ENCODE measurements at places on chromosomes 1 and 21.

DNA sequence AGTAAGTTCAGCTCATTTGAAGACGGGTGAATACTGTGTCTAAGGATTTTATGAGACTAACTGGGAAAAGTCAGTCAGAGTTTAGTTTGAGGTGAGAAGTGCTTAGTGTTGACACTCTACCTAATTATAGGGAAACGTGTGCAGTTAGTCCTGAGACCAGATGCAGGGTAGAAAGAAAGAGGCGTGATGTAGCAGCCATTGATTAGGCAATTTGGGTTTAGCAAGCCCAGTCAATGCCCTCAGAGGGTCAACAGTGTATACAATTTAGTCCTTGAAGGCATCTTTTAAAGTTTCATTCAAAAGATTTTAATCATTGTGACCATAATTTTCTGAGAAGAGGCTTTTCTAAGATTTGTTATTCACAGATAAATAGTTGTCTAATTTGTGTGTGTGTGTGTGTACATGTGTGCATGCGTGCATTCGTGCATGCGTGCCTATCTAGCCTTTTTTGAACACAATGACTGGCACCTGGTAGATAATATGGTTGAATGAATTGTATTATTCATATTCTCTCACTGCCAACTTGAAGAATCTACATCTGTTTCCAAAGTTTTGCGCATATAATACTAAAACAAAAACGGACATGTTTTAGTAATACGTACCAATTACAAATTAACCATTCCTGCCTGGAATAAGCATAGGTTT lies 332.9 kb downstream of the SRGAP2C start:
- DNase-seq, result no peak

- no peak for DNase-seq
These were observed 61.5 kb upstream of the TTC34 start for GRCh38 chr1:2862814-2863647.

GRCh38 chr1:169107603-169108208 lies 1.2 kb downstream of the ATP1B1 start:
- DNase-seq, result no peak

GRCh38 chr1:238252033-238252802 lies 361.5 kb upstream of the ZP4 start:
- DNase-seq, result peak; percentile 45

DNA sequence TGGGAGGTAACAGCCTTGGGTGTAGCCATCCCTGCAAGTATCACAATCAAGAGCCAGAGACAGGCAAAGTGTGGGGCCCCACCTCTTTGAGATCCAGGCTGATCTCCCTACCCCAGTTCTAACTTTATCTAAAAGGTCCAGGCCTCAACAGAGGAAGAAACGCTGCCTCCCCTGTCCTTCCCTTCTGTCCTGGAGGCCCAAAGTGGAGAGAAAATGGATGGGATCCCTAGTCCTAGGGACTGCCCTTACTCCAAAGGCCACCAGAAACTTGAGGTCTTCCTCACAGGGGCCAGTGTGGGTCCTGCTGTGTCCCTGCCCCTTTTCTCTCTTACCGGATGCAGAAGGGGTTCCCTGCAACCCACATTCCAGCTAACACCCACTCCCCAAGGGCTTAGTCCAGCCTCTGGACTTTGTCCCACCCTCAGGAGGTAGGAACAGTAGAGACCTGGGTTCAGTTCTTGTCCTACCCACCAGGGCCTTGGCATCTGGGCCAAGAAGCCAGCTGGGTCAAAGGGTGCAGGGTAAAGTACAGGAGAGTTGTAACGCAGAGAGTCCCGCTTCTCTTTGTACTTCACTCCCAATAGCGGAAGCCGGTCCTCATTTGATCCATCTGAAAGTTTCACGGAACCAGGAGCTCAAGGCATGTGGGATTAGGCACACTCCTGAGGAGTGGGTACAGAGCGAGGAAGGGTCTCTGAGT lies 1.9 kb downstream of the HDGF start:
- no peak for DNase-seq

DNA sequence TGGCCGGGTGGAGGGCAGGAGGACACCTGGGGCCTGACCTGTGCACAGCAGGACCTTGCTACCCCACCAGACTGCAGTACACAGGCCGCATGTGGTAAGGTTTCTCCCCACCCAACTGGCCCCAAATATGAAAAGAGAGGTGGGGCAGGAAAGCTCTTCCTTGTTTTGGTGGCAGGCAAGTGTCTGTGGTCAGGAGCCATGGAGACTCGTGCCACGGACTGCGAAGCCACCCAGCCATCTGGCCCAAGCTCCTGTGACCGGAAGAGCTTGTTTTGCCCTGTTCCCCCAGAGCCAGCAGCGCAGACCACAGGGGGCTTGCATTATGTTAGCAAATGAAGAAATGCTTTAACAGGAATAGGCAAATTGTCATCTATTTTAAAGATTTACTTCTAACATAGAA lies 54.9 kb downstream of the OLIG1 start:
- DNase-seq, result no peak

DNA sequence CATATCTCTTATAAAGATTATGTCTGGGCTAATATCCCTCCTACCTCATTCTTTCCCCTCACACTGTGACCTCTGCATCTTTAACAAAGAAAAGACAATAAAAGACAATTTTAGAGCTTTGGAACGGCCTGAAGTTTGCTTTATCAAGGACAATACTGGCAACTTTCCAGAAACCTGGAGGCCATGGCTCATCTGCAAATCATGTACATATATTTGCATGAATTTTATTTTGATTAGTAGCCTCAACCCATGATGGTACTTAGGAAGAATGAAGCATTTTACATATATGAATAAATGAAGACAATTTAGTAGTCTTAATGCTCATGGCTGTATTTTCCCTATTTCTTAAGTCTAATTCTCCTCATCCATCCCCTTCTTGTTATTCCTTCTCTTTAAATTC lies 612.2 kb upstream of the CXADR start:
- DNase-seq, result no peak

- no peak for DNase-seq
These were observed 29.7 kb downstream of the EPHA2 start for GRCh38 chr1:16126160-16126559.

- DNase-seq, result no peak
These were observed 42.9 kb upstream of the RRP15 start for GRCh38 chr1:218242171-218242570.

DNA sequence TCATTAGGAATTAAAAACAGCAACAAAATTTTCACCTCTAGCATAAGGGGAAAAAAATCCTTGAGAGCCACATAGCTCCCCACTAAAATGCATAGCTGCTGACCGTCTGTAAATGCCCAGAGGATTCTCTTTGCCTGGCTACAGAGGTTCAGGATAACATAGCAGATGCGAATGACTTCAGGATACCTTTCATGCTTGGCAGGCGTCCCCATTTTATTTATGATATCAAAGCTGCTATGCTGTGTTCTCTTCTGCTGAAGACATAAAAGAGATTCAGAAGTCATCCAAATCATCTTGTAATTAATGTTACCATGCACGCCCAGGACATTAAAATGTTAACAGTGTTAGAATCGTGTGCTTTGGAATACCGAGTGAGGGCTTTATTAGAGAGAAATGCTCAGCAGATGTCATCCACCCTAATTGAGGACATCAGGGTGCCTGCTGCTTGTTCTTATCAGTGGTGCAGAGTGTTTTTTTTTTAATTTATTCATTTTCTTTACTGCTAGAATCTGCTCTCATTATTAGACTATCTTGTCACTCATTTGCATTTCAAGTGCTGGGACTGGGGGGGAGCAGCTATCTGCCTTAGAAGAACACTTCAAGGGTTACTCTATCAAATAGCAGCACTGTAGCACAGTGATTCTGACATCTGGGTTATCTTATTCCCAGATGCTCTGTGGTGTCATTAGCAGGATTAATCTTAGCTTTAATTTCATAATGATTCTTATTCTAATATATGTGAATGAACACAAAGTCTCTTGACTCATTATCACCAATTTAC lies 139.5 kb downstream of the ZNF326 start:
- no peak for DNase-seq

- no peak for DNase-seq
These were observed 10.0 kb downstream of the ARMH1 start for GRCh38 chr1:44684525-44684924.

- no peak for DNase-seq
These were observed 16.8 kb upstream of the HHAT start for GRCh38 chr1:210311726-210312493.

DNA sequence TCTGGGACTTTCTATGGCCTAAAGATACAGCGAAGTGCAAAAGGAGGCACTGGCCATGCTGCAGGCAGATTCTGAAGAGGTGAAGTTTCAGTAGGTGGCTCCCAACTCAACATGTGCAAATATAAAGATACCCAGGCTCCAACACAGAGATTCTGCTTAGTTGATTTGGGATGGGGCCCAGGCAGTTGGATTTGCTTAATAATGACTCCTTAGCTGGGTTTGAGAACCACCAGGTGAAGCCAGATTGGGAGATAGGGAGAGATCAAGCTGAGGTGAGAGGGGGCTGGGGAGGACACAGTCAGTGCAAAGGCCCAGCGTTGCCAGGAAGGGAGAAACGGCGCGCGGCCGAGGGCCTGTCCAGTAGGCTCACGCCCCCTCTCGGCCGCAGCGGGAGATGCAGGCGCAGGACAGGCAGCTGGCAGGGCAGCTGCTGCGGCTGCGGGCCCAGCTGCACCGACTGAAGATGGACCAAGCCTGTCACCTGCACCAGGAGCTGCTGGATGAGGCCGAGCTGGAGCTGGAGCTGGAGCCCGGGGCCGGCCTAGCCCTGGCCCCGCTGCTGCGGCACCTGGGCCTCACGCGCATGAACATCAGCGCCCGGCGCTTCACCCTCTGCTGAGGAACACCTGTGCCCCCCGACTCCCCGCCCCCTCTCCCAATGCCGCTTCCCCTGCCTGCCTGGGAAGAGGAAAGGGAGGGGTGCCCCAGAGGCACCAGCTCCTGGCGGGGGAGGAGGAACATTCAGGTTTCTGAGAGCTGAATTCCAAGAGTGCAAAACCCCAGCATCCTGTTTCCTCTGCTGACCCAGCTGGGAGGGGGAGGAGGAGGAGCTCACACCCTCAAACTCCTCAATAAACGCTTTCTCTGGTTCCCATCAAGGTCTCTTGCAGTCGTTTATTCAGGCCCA lies 1.2 kb downstream of the FAM167B start:
- DNase-seq, result peak; percentile 47

- no peak for DNase-seq
These were observed 13.9 kb upstream of the LY9 start for GRCh38 chr1:160781914-160782689.

- DNase-seq, result no peak
These were observed 86.1 kb upstream of the ZNF326 start for GRCh38 chr1:89908672-89909436.

DNA sequence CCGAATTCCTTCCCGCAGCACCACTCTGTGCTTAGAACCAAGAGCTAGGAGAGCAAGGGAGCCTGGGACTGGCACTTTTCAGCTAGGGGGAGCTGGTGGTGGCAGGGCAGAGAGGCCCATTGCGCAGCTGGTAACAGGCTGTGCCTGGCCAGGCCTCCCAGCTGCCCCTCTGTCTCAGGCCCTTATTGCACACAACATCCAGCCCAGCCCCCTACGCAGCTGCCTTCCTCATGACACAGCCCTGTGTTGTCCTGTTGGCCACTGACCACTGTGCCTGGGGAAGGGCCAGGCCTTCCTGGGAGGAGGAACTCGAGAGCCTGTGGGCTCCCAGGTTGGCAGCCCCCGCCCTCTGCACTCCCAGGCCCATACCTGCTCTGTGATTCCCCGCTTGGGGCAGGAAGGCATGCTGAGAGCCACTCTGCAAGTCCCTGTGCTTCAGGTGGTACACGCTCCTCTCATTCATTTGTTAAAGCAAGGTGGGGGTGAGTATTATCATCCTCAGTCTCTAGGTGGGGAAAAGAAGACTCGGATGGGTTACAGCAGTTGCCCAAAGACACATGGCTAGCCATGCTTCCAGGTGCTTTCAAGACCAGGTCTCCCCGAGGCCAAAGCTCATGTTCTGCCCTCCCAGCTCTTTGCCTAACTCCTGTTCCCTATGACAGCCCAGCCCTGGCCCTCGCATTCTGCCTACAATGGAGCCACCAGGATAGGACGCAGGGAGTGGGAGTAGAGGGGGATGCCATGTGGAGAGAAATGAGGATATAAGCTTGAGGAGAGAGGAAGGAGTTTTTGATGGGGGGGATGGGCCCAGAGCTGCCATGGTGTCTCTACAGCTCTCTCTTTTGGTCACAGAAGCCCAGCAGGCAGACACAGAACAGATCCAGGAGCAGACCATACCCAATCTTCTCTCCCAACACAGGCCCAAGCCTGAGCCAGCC lies 81.8 kb downstream of the TMEM53 start:
- DNase-seq, result no peak

GRCh38 chr1:2981388-2981787 lies 39.9 kb upstream of the ACTRT2 start:
- DNase-seq, result no peak

GRCh38 chr1:187891993-187892682 lies 1063.4 kb downstream of the PLA2G4A start:
- no peak for DNase-seq

DNA sequence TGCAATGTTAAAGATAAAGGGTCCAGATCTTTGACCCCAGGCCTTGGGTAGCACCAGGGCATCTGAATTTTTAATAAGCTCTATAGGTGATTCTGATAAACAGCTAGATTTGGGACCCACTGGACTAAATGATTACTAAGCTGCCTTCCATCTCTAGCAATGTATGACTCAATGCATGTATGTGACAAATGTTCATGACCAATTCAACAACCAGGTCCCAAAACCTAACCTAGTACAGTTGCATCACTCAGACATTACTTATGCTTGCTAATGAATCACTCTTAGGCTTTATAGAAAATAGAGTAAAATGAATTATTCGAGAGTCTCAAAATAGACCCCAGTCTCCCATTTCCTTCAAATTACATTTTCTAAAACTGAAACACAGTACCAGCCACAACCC lies 35.5 kb downstream of the RCAN1 start:
- no peak for DNase-seq

- no peak for DNase-seq
These were observed 168.1 kb downstream of the PLA2G4A start for GRCh38 chr1:186996816-186997215.

GRCh38 chr1:220221269-220221668 lies 51.0 kb downstream of the RAB3GAP2 start:
- DNase-seq, result no peak

DNA sequence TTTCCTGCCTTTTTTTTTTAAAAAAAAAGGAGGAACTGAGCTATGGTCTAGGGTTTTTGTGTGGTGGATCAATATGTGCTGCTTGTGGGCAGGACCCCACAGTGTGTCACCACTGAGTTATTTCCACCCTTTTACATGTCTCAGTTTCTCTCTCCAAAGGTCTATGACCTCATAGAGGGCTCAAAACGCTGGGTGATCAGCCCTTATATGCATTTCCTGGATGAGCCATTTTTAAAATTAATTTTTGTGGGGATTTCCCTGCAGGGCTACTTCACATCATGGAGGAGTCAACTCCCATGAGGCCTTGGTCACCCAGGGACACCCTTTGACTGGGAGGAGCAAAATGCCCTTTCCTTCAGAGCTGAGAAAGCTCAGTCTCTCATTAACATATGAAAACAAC lies 20.7 kb upstream of the HAO2 start:
- no peak for DNase-seq

GRCh38 chr1:43973981-43974442 lies 748 bp upstream of the ATP6V0B start:
- DNase-seq, result no peak

GRCh38 chr1:55400508-55400907 lies 185.3 kb upstream of the USP24 start:
- DNase-seq, result no peak
